Activated CD4-positive, alpha-beta T cell treated with anti-CD3 and anti-CD28 coated beads for 48 hours (primary cell): ENCODE measurements at places on chromosomes 7 and 10.

- DNase-seq: no peak
Observed at GRCh38 chr10:103724771-103725170, 130.6 kb downstream of the SH3PXD2A start.

- peak; percentile 34 for DNase-seq
Observed at GRCh38 chr7:82677493-82677892, 233.9 kb upstream of the CACNA2D1 start.

DNA sequence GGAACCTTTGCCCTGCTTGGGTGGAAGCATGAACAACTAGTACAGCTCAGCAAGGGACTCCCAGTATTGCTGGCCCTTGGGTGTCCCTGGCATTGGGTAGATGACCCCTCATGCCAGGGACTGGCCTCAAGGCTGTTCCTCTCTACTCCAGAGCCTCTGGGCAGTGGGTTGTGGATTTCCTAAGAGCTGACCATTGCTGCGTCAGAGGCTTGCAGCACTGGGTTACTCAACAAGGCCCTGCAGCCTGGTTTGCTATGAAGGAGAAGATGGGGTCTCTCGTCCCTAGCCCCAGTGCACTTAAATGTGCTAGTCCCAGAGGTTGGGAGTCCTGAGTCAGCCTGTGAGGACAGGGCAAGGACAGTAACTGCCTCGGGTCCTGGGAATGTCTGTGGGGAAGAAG, 2.5 kb downstream of the VSIR start:
- no peak for DNase-seq

DNA sequence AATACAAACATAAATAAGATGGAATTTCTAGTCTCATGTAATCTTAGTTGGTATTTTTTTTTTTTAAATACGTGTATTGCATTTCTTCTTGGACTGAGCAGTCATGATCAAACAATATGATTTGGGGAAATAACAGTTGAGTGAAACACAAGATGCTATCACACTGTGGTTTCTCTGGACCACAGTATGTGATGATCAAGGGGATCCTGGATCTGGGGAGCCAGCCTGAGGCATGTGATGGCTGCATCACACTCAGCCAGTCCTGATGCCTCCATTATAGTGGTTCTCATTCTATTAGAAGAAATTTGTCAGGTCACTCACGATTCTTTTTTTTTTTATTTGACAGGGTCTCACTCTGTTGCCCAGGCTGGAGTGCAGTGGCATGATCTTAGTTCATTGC, 495.9 kb upstream of the POT1 start:
- no peak for DNase-seq

GRCh38 chr7:143188994-143189393, 5.8 kb downstream of the TAS2R39 start:
- DNase-seq: no peak

DNA sequence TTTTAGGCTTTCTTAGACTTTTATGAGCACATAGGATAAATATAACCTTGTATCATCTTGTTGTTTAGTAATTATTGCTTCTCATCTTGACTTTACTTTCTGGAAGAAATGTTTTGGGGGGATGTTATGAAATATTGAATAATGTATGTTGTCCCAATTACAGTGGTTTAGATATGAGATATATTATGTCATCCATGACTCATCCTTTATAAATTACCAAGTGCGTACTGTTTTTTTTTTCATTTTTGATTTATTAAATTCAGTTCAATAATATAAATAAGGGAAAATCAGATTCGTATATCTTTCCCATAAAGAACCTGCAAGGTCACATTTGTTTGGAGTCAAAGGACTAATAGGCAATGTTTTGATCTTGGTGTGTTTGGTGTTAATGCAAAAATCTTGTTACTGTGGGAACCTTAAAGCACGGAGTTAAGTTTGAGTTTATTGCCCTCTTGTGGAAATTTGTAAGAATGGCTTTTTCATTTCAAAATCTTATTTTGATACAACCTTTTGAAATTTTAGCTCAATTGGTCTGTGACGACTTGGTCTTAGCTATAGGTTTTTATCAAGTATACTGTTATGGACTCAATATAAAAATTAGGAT, 108.6 kb downstream of the SRI start:
- DNase-seq: no peak

DNA sequence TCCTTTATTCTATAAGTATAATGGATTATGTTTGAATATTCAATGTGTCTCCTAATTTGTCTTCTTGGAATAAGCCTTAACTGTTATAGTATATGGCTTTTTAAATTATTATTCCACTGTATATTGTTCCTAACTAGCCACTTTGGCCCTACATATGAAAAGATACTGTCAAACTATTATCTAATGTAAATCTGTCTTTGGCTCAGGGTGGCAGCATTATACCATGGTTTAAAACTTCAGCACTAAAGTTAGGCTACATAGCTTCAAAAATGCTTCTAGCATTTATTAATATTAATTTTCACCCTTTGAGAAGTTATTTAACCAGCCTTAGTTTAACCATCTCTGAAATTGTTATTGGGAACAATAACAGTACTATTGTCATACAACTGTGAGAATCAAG, 543.1 kb upstream of the MBL2 start:
- DNase-seq: no peak

DNA sequence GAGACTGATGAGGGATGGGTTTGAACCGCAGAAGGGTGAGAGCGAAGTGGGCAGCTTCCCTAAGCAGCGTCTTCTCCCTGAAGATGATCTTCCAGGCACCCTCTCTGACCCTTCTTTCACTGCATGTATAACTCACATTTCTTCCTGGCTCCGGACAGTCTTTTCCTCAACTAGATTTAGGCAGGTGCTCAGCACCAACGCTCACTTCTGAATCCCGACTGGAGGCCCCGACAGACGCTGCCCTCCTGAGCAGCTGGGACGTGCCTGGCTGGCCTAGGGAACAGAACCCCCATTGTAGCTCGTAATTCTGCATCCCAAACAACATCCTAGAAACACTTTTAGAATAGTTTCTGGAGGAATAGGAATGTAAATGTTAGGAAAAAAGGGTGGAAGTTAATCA, 206.6 kb downstream of the DIP2C start:
- DNase-seq: no peak

GRCh38 chr7:48441848-48442492, 270.7 kb downstream of the ABCA13 start:
- no peak for DNase-seq

DNA sequence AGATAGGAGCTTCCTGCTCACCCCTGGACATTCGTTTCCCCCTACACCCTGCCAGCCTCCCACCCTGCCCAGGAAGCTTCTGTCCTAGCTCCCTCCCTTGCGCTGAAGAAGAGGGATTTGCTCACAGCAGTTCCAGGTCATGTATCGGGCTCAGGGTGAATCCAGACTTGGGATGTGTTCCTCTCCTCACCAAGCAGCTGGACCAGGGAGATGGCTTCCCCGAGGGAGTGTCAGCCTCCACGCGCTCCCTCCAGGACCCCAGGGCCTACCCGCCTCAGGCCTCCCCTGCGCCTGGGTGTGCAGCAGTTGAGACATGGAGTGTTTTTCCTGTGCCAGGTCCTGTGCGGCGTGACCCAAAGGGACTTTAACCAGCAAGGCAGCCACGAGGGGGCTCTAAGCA, 435.6 kb upstream of the FOXK1 start:
- DNase-seq: no peak

DNA sequence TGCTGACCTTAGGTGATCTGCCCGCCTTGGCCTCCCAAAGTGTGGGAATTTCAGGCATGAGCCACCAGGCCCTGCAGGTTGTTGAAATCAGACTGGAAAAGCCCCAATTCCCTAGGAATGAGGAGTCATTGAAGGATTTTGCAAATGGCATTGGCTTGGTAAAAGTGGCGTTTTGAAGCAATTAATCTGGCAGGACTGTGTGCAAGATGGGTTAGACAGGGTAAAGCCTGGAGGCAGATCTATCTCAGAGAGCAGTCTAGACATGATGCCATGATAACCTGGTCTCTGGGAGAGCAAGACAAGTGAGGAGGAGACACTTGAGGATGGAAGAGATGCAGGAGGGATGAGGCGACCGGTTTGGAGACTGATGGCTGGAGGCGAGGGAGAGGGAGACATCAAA, 45.7 kb upstream of the UBE2H start:
- DNase-seq: no peak

GRCh38 chr10:34190580-34190979, 624.5 kb downstream of the PARD3 start:
- no peak for DNase-seq

- DNase-seq: no peak
Observed at GRCh38 chr10:68598978-68599770, 39.0 kb downstream of the TET1 start.

GRCh38 chr7:94449151-94449725, 54.5 kb downstream of the COL1A2 start:
- DNase-seq: no peak

DNA sequence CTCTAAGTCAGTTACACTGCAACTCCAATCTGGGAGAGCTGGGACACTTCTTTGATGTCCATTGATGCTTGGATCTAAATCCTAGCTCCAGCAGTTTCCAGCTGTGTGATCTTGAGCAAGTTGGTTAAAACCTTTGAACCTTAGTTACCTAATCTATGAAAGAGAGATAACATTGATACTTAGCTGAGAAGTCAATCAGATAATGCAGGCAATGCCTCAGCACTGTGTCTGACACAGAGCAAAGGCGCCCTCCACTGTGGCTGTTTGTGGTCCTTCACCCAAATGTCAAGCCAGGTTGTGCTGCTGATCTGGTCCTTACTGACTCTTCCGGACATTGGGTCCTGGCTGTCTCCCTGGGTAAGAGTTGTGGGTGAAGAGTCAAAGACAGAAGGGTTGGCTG, 20.2 kb downstream of the DNTT start:
- DNase-seq: no peak

GRCh38 chr10:19658622-19659233, 157.5 kb upstream of the PLXDC2 start:
- DNase-seq: no peak

DNA sequence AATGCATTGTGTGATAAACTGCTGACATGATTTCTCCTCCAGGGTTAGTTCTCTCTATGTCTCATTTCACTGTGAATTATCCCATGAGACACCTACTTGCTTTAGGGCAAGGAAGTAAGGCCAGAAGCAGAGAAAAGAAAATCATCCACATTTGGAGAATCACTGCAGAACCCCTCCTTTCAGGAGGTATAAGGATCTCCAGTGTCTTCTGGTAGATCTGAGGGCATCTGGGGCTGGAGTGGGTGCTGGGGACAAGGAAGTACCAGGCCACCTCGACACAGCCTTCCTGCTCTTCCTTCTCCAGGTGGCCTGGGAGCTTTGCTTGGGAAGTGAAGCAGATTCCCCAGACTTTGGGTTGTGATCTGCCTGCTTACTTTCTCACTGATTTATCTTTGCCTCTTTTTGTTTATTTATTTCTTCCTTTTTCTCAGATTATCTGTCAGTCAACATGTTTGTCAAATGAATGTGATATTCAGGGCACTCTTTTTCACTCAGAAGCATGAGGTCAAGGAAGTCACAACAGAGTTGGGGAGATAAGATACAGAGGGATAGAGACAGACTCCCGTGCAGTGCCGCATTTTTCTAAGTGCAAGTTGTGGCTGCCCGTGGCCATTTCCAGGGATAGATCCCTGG, 12.4 kb upstream of the CAMK2G start:
- no peak for DNase-seq

DNA sequence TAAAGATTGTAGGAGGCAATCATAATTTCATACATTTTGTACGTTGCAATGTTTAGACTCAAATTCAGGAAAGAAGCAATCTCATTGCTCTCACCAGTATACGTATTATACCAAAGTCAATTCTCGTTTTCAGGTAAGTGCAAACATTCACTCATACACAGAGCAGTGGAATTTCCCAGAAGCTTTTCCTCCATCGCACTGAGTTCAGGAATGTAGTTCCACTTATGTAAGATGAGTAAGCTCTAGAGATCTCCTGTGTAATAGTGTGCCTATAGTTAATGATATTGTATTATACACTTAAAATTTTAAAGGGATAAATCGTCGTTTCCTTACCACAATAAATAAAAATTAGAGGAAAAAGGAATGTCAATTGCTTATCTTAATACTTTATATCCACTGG, 470.8 kb upstream of the KCND2 start:
- DNase-seq: no peak

DNA sequence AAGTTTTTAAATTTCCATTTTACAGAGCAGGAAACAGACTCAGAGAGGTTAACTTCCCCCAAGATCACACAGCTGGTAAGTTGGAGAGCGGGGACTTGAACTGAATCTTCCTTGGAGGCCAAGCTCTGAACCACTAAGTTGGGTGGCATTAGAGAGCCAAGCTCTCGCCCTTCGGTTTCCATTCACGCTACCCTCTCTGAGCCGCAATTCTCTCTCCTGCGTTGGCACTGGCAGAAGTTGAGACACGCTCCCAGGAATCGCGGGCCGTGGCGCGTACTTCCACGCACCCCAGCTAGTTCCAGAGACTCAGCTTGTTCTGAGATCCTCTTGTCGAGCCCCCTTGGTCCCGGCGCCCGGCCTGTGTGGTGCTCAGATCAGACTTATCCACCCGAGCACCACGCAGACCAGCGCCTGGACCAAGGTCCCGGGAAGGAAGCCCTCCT, 29.3 kb upstream of the VAX1 start:
- DNase-seq: no peak

DNA sequence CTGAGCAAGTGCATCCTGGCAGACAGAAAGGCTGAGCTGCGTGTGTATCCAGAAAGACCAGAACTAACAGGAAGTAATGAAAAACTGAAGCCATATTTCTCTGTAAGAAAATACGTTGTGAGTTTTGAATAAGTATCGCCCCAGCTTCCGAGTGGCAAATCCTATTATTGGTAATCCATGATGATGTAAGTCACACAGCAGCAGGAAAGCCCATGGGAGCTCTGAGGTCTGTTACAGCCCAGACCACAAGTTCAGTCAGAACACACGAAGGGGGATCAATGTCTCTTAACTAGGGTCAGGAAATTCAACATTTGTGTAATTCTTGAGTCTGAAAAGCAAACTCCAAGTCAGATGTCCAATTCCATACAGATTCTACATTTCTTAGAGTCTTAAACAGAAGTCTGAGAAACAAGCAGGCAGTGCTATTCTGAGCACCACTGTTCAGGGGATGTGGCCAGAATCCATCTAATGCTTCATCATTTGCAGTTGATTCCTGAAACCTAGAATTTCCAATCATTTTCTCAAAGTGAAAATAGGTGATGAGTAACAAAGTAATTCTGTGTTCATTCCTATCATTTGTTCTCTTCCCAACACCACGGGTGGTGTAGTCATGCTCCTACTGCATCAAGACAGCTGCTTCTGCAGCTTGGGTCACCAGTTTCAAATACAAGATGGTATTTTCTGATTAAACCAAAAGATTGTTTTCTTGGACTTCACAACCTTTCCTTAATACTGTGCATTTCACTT, at the start of gene LRIT2:
Gene LRIT2, minus strand, starts transcription at position 118 of the 747 bp plus-strand sequence. Its CDS starts 24 bp downstream, at position 94.
- no peak for DNase-seq

GRCh38 chr7:127258111-127258510, 5.4 kb upstream of the GRM8 start:
- DNase-seq: no peak

GRCh38 chr7:96136600-96137239, 185.2 kb downstream of the SLC25A13 start:
- no peak for DNase-seq

- DNase-seq: no peak
Observed at GRCh38 chr10:131997366-131998049, 15.8 kb upstream of the BNIP3 start.
